Suprapubic skin (tissue), 4 donors: ENCODE measurements at places on chromosomes 12 and 14. TPM values are rescaled to one million over a fixed set of nuclear protein-coding genes. Genes with fewer than 3 reads are reported as not detected.

- peak; percentile 21 for DNase-seq
These were observed 67.3 kb upstream of the BICD1 start for GRCh38 chr12:32039347-32039746.

DNA sequence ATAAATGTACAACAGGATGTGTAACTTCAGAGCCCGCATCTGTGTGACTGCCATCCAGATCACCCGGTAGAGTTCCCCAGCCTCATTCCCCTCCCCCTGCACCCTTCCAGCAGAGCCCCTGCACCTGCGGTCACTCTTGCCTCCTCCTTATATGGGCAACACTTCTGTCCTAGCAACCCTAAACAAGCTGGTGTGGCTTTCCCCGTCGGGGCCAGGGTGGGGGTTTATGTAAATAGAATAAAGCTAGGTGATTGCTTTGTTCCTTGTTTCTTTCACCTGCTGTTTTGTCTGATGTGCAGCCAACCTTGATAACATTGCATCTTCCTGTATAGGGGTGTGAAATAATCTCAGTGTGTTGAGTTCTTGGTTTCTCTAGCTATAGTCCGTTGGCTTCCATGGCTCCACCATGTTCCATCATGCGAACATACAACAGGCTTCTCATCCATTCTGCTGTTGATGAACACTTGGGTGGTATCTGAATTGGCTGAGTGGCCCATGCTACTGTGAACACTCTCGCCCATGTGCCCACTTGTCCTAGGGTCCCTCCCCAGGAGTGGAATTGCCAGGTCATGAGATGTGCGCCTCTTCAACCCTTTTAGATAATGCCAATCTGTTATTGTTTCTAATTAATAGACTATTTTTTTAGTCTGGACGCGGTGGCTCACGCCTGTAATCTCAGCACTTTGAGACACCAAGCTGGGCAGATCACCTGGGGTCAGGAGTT lies 102.2 kb downstream of the KIF26A start:
- DNase-seq = peak; percentile 16

GRCh38 chr12:56420411-56420810 lies 28.8 kb downstream of the TIMELESS start:
- DNase-seq = no peak

- DNase-seq = peak; percentile 90
These were observed 67.8 kb downstream of the HMGA2 start for GRCh38 chr12:65891987-65892481.

- DNase-seq = no peak
These were observed 11.5 kb upstream of the TDRD9 start for GRCh38 chr14:103916636-103917262.

DNA sequence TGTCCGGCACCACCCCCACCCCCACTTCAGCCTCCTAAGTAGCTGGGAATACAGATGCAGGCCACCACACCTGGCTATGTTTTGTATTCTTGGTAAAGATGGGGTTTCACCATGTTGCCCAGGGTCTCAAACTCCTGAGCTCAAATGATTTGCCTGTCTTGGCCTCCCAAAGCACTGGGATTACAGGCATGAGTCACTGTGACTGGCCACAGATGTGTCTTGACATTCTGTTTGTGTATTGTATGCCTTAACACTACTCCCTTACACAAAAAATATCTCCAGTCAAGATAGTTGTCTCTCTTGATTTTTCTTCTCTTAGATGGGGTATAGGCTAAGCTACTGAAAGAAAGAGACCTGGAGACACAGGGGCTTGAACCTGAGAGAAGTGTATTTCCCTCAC lies 17.6 kb downstream of the CLEC14A start:
- no peak for DNase-seq

- no peak for DNase-seq
These were observed 51.2 kb upstream of the CCDC60 start for GRCh38 chr12:119283310-119283709.

DNA sequence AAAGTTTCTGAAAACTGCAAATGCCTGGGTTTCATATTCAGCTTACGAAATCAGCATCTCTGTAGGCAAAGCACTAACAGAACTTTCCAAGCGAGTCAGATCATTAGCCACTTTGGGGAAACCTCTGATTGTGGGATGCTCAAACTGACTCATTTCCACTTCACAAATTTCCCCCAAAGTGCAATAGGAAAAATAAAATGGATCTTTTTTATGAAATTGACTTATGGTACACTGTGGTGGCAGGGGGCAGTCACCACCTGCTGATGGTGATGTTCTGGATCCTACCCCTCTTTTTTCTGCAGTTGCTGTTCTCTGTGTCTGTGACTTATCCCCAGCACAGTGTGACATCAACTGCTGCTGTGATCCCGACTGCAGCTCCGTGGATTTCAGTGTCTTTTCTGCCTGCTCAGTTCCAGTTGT lies 5.6 kb downstream of the TCTN1 start:
- DNase-seq = no peak

- DNase-seq = no peak
These were observed 139.3 kb downstream of the CALM1 start for GRCh38 chr14:90536092-90536491.

- DNase-seq = no peak
These were observed 65.1 kb downstream of the SIX6 start for GRCh38 chr14:60573943-60574495.

DNA sequence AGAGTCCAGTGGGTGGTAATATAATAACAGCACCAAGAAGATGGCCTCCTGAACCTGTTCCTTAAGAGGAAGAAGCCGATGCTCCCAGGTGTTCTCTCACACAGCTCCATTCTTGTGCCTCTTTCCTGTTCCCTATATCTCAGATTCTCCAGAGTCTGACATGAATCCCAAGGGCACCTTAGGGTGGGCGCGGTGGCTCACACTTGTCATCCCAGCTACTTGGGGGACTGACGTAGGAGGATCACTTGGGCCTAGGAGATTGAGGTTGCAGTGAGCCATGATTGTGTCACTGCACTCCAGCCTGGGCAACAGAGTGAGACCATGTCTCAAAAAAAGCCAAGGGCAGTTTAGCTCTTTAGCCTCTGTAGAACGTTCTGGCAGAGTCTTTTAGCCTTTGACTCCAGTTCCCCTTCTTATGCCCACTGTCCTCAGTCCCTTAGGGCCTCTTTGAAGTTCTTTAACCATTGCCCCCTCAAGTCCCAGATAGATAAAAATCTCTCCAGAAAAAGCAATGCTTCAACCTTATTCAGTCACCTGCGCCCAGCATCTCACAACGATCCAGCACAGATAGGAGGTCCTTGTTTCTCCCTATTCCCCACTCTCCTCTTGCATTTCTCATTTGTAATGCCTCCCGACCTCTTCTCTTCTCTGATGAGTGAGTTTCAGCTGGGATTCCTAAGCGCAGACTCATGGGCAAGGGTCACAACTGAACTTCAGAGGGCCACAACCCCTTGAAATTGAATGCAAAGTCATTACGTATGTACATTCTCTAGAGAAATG lies 4.7 kb downstream of the CCDC184 start:
- DNase-seq = no peak

- DNase-seq = no peak
These were observed 816.2 kb downstream of the DIO2 start for GRCh38 chr14:79395061-79395460.

DNA sequence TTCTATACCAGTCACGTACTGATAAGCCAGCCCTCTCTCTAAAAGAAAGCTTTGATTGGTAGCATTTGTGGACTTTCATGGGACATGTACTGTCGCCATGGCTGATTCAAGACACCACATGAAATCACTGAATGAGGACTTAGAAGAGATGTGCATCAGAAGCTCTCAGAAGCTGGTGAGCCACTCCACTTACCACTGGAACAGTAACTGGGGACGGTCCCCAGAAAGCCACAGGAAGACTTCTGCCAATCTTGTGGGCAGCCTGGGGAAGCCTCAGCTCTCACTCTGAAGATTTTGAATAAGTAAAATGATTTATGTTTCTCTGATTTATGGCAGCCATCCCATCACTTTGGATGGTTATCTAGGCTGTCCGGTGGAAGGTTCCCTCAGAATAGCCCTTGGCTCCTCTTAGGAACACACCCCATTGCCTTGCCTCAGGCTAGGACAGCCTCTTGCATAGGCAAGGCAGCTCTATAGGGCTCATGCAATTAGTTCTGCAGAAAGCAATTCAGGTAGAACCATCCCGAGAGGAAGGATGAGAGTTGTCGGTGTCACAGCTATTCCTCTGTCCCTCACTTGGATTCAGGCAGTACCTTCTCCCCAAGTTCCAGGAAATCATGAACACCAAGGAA lies 9.8 kb downstream of the DHRS1 start:
- DNase-seq = no peak

- DNase-seq = no peak
These were observed 77.7 kb downstream of the ETV6 start for GRCh38 chr12:11727133-11727664.

- no peak for DNase-seq
These were observed 138.4 kb downstream of the GLT1D1 start for GRCh38 chr12:128991716-128992115.

- DNase-seq = no peak
These were observed 92.7 kb upstream of the DCD start for GRCh38 chr12:54740882-54741281.

- DNase-seq = no peak
These were observed 2.1 kb downstream of the WASHC4 start for GRCh38 chr12:105109465-105110212.

DNA sequence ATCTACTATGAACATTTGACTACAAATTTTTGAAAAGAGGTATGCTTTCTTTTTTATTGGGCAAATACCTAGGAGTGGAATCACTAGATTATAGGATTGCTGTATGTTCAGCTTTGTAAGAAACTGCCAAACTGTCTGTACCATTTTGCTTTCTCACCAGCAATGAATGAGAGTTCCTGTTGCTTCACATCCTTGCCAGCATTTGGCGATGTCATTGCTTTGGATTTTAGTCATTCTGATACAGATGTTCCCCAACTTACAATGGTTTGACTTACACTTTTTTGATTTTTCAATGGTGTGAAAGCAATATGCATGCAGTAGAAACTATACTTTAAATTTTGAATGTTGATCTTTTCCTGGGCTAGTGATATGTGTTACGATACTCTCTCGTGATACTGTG lies 328.7 kb downstream of the RAD51B start:
- DNase-seq = no peak

The IL23A gene
- total RNA-seq = not detected

The RNASE4 gene
- total RNA-seq = 84.2 TPM

The SPX gene
- total RNA-seq = not detected

The CNTN1 gene
- 29.7 TPM for total RNA-seq

The NAB2 gene
- total RNA-seq = 28.2 TPM

The CD163 gene
- 17.8 TPM for total RNA-seq

The NEUROD4 gene
- total RNA-seq = not detected
